ENCODE measurements at places on chromosomes 11 and 22. TPM values are rescaled to one million over a fixed set of nuclear protein-coding genes. Genes with fewer than 3 reads are reported as not detected.

DNA sequence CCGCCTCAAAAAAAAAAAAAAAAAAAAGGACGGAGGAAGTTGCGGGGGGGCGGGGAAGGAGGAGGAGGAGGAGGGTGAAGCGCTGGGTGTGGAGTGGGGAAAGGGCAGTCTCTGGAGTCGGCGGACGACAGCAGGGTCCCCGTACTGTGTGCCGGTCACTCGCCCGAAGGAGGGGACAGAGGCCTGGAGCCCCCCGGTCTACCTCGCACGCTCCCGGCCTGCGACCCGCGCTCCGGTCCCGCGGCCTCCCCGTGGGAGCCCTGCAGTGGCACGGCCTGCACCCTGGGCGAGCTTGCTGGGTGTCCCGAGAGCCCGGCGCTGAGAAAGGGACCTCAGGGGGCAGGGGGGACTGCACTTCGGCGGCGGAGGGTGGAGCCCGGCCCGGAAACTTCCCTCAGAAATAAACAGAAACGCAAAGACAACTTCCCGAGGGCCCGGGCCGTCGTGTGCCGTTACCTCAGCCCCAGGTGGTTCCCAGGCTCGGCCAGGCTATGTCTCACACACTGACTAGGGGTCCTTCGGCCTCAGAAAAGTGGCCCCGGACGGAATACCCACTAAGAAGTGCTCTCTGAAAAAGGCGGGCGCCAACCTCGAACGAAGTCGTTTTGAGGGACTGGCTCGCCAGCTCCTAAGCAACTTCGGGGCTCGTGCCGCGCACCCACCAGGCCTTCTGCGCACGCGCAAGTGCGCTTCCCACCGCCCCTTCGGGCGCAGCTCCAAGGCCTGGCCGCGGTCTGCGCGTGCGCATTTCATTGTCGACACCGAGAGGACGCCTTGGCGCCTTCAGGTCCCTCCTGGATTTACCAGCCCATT lies at the start of gene MAJIN:
Gene MAJIN (minus strand): TSS at position 688 of the 813 bp plus-strand sequence. CDS start 12,703 bp downstream, outside the sequence.
- peak; percentile 86 for DNase-seq

DNA sequence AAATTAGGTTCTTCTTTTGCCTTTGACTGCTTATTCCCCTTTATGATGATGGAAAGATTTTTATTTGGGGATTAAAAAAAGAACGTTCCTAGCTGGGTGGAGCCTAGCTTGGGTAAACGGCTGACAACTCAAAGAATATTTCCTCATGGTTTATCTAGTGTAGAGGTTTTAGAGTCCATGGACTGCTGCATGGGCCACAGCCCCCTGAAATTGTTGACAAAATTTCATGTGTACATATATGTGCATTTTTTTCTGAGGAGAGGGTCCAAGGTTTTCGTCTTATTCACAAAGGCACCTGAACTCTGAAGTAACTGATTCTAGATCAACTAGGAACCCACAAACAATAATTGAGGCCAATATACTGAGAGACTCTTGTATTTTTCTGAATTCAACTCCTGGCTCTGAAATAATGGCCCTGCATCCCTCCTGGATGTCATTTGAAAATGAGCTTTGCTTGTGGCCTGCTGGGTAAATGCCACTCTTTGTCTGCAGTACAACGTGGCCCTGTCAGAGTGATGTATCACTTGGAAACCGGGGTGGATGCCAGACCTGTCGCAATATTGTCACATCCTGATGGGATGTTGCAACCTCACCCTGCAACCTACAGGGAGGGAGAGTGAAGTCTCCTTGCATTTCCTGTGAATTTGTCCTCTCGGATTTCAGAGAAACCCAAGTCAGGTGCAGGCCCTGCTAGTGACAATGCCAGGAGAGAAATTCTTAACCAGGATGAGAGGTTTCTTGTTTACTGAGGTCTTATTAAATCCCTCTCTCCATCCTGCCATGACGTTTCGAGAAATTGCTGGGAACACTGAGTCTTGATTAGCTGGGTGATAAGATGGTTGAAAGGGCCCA lies 33.8 kb downstream of the EHF start:
- no peak for DNase-seq

DNA sequence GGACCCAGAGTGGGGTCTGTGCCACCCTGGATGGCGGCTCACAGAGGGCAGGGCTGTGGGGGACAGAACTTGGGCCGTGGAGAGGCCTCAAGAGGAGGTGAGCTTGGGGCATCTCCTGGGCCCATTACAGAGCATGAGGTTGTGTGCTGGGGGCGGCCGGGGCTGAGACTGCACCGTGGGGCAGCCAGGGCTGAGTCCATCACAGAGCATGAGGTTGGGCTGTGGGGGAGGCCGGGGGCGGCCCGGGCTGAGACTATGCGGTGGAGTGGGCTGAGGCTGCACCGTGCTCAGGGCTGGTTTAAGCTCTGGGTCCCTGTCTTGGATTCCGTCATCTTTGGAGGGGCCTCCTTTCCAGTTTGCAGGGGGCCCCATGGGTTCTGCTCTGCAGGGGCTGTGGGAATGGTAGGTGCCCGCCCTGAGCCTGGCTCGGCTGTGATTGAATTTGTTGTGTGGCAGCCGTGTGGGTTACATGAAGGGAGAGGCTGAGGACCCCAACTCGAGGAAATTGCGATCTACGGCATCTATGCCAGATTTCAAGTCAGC lies 38.1 kb upstream of the MUC5AC start:
- no peak for DNase-seq

- no peak for DNase-seq
Observed at GRCh38 chr11:45880772-45881570, 4.5 kb upstream of the MAPK8IP1 start.

DNA sequence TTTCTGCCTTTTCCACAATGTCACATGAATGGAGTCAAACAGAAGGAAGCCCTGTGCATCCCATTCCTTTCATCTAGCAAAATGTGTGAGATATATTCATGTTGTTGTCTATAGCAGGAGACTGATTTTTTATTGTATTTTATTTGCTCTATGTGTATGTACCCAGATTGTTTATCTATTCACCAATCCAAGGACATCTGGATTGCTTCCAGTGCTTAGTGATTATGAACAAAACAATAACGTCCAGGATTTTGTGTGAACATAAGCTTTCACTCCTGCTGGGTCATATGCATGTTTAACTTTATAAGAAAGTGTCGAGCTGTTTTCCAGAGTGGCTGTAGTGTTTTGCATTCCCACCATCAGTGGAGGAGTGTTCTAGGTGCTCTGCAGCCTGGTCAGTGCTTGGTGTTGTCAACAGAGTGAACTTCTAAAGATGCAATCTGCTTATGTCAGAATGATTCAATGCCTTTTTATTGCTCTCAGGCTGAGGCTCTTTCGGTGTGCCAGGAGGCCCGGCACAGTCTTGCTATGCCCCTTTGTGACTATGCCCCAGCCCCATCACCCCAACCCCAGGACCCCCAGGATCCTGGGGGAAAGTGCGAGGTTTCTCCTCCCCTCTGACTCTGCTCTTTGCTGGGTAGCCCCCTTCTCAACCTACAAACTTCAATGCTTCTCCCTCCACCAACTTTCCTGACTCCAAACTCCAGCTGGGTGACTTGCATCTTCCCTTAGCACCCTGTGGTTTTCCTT lies 19.9 kb upstream of the SYT13 start:
- no peak for DNase-seq

DNA sequence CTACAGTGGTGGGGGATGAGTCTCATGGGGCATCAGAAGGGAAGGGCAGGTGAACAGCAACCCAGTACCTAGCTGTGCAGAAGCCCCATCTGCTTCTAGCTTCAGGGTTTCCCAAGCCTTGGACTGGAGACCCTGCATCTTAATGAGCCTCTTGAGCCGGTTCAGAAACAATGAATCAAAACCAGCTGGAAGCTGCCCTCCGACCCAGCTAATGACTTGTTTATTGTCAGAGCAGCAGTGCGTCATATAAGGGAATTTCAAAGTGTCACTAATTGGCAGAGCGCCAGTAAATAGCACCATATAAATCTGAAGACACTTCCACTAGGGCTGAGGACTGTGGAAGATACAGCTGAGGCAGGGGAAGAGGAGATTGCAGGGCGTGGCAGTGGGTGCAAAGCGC lies 57.5 kb downstream of the RPUSD4 start:
- no peak for DNase-seq

DNA sequence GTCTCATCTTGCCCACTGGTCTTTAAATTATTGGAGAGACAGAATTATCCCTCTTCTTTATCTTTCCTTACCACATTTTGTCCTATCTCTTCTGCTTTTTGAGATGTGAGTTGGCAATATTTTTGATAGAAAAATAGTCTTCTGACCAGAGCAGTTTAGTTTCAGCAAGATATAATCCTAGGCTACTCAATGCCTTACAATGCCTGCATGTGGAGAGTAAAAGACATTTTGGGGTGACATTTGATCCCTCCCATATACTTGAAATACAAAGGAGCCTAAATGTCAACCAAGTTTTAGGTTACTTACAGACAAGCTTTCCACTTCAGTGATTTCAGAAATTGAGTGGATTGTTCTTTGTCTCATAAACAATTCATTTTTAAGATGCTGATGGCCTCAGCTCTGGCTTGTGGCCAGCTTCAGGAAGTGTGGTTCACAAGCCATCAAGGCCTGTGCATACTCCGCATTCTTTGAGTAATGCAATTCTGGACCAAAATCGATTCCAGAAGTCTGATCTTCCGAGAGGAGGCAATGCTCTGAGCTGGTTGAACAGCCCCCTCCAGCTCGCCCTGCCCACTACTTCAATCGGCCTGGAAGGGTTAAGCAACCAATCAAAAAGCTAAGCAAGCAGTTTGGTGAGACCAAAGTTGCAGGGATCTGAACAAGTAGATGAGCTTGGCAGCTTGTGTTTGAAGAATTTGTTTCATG lies 274.4 kb downstream of the BLID start:
- DNase-seq: no peak

DNA sequence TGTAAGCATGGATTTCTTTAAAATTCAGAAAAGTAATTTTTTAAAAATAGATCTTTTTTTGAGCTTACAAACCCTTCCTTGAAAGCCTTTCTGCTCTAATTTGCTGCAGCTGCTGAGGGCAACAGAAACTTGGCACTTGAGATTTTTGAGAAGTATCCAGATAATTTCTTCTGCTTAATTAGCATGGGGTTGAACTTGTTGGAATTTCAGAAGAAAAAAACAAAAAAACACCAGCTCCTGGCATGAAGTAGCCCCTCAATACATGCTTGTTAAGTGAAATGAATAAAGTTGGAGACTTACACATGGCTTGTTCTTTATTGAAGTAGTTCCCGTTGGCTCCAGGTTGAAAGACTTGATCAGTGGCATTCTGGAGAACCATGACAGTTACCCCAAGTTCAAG lies 331.4 kb upstream of the RAG2 start:
- DNase-seq: no peak

DNA sequence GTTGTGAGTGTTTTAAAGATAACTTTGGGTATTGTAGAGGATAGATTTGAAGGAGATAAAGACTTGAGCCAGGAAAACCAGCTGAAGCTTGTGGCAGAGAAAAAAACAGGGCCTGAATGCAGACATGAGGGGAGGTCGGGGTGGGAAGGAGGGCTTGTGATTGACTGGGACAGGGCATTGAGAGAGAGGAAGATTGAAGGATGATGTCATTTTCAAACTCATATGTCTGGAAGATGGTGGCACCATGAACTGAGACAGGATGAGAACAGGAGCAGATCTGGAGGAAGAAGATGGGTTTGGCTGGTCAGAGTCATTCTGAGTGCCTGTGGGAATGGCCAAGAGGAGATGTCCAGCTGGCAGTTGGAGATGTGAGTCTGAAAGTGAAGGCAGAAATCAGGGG lies 14.7 kb downstream of the CSNK2A3 start:
- no peak for DNase-seq

DNA sequence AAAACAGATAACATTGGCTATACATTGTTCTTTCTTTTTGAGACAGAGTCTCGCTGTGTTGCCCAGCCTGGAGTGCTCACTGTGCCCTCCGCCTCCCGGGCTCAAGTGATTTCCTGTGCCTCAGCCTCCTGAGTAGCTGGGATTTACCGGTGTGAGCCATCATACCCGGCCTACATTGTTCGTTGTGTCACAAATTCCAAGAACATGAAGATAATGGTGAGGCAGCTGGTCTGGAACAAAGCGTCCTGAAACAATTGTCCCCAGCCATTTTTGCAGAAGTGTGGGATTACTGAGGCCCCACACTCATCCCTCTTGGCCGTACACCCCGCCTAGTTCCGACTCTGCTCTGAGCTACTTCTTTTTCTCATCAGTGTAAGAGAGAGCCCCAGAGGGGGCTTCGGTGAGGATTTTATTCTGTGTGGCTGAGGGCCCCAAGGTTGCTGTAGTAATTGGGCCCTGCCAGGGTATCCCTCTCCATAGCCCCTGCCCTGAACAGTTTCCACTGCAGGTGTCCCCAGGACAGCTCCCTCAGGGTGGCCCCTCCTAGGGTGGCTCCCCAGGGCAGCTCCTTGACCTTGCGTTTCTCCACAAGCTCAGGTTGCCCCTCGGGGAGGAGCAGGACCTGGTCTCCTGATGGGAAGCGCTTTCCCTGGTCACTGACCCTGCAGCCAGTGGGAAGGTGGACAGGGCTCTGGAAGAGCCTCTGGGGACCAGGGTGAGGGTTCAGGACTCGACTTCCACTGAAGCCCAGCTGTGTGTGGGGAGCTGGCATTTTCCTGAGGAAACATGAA lies 13.1 kb upstream of the ARSA start:
- DNase-seq: no peak

- DNase-seq: peak; percentile 25
Observed at GRCh38 chr22:46476547-46476941, 60.9 kb downstream of the CELSR1 start.

DNA sequence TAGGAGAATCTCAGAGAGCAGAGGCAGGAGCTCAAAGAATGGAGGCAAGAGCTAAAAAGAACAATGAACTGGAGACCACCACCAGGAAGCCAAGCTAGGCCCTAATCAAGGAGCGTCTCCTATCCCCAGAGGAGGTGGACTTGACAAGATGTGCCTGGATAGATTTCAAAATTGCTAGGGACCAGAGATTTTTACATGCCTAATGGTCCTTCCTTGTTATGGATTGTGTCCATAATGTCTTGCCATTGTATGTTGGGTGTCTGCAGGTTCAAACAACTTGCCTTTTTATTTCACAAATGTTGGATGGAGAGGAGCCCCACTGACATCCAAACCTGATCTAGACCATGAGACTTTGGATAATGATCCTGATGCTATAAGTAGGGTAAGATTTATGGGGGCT lies 88.2 kb upstream of the TP53I11 start:
- DNase-seq: no peak

DNA sequence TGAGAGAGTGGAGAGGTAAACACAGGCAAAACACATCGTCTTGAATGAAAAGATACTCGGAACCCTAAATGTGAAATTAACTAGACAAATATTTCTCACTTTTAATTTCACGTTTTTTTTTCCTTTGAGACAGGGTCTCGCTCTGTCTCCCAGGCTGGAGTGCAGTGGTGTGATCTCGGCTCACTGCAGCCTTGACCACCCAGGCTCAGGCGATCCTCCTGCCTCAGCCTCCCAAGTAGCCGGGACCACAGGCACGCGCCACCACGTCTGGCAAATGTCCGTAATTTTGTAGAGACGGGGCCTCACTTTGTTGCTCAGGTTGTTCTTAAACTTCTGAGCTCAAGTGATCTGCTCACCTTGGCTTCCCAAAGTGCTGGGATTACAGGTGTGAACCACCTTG lies 7.4 kb upstream of the SHANK3 start:
- DNase-seq: no peak

The TEX54 gene
- not detected for total RNA-seq

The UBQLN3 gene
- total RNA-seq: not detected

The FERMT3 gene
- 214 TPM for total RNA-seq

The OR51B5 gene
- not detected for total RNA-seq

The ACTN3 gene
- 0.14 TPM for total RNA-seq

The FAM83F gene
- total RNA-seq: 2.0 TPM
